Pericardium fibroblast (primary cell): ENCODE measurements at places on chromosomes 1 and 21. TPM values are rescaled to one million over a fixed set of nuclear protein-coding genes. Genes with fewer than 3 reads are reported as not detected.

C1orf115 gene
- 1.8 and 3.6 TPM in 2 replicates for total RNA-seq

GPR153 gene
- total RNA-seq: 24.6 and 27.2 TPM in 2 replicates

DDR2 gene
- 94.6 and 158 TPM in 2 replicates for total RNA-seq

ARV1 gene
- 15.6 and 16.7 TPM in 2 replicates for total RNA-seq

GNAT2 gene
- 0.17 TPM in 1 of 2 replicates, not detected in the other for total RNA-seq

PEAR1 gene
- 20.1 and 23.8 TPM in 2 replicates for total RNA-seq

AMY2B gene
- total RNA-seq: 3.7 and 4.6 TPM in 2 replicates

ATP5IF1 gene
- total RNA-seq: 139 and 158 TPM in 2 replicates

OVAAL gene
- not detected in 2 replicates for total RNA-seq

SH2D2A gene
- 0.23 TPM in 1 of 2 replicates, not detected in the other for total RNA-seq

ROR1 gene
- total RNA-seq: 85.4 and 93.1 TPM in 2 replicates

ORC1 gene
- 0.35 and 0.77 TPM in 2 replicates for total RNA-seq

C1orf87 gene
- total RNA-seq: not detected in 2 replicates

HCRTR1 gene
- 0.70 TPM in 1 of 2 replicates, not detected in the other for total RNA-seq

GSTM1 gene
- total RNA-seq: 75.3 TPM in 1 of 2 replicates, not detected in the other

KCNE1 gene
- 0.35 TPM in 1 of 2 replicates, not detected in the other for total RNA-seq

CD84 gene
- not detected in 2 replicates for total RNA-seq

RYR2 gene
- total RNA-seq: 0.09 and 1.2 TPM in 2 replicates

KCNJ6 gene
- total RNA-seq: under 0.01 and 0.09 TPM in 2 replicates

KCNJ9 gene
- 0.60 TPM in 1 of 2 replicates, not detected in the other for total RNA-seq

AMY1A gene
- not detected in 2 replicates for total RNA-seq

KLF17 gene
- total RNA-seq: under 0.01 TPM in 1 of 2 replicates, not detected in the other

TAF1A gene
- total RNA-seq: 3.7 and 4.2 TPM in 2 replicates

RHBDL2 gene
- under 0.01 TPM in 1 of 2 replicates, not detected in the other for total RNA-seq
